Fibroblast of skin of scalp (primary cell): ENCODE measurements at places on chromosomes 7 and 10.
A peak's percentile ranks its signal among the peaks of the same experiment; 100 is the strongest.

DNA sequence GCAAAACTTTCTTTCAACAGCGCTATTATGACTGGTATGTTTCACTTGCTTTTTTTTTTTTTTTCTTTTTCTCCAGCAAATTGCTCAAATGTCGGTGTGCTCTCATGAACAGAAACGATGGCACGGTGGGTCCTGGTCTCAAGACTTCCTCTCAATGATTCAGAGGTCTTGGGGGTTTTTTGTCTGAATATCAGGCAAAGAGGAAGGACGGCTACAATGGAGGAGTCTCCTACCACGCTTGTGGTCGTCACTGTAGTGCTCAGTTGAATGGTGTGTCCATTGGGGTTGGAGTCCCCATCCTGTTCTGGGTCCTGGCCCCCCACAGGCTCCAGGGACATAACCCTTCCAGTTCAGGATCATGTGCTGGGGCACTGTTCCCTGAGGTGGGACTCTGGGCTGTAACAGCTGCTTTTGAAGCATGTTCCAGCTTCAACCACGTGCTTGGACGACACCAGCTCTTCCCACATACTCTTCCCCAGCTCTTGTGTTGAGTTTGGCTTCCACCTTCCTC, 266.7 kb upstream of the KLF6 start:
- no peak for DNase-seq

GRCh38 chr7:155705623-155706360, 61.3 kb downstream of the RBM33 start:
- no peak for DNase-seq

DNA sequence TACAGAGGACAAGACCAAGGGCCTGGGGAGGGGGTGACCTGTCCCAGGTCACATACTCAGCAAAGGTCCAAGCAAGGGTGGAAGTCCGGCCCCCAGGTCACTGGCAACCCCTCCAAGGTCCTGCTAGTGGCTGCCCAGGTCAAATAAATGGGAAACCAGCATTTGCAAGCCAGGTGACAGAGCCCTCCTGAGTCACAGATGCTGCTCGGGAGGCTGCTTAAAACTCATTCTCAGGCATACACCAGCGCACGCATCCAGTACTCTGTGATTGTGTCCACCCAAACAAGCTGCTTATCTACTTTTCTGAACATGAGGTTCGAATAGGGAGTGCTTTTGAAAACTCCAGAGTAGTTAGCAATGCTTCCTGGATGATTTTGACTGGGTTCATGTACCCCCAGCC, 130.6 kb downstream of the TAX1BP1 start:
- no peak for DNase-seq

DNA sequence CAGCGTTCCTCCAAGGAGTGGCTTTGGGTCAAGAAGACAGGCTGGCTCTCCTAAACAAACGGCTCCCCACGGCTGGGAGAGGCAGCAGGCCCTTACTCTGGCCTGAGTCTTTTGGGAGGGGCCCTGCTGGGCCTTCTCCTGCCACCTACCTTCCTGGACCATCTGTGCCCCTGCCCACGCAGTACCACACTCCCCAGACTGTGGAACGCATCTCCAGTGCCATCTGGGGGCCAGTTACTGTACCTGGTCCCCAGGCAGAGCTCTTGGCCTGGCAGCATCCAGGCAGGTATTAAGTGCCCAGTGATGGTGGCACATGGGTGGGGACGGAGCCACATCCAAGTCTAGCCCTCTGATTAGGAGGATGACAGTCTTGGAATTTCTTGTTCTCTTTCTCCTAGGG, 14.4 kb downstream of the ALKBH4 start:
- no peak for DNase-seq

DNA sequence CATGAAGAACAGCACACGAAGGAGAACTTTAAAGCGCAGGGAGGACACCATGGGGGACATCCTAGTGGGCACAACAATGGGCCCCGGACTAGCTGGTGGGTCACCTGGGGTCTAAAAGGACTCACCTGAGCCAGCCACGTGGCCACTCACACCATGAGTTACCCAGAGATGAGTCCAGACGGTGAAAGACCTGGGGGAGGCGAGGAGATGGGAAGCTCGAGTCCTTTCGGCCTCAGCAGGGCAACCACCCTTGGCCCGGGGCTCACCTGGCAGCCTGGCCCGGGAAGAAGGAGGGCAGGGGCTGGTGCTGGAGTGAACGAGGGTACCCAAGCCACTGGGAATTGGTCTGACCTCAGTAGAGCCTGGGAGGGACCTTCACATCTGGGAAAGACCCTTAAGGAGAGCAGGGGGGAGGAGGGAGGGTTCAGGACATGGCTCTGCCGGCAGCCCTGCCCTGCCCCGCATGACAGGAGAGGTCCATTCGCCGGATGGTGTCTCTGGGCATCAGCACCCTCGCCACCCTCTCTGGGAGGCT, 5.7 kb downstream of the GIGYF1 start:
- DNase-seq, result no peak

DNA sequence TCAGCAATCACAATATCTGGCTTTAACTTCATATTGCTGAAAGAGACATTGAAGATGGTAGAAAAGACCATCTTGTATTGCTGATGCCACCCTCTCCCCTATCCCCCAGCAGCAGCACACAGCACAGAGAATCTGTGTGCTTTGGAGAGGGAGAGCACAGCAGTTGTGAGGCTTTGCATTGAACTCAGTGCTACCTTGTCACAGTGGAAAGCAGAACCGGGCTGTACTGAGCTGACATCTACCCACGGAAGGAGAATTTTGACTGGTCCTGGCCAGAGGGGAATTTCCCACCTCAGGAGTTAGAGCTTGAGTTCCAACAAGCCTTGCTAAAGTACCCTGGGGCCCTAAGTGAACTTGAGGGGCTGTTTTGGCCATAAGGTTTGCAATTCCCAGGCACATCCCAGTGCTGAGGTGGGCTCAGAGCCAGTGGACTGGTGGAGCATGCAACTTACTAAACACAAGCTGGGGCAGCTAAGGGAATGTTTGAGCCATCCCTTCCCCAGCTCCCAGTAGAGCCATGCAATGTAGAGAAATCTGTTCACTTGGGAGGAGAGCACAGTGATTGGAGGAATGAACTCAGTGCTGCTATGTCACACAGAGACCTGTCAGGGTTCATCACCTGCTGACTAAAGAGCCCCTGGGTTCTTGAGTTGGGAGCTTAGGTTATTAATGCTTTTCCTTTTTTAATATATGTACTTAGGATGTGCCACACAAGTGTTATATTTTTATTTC, 62.1 kb downstream of the OR13A1 start:
- no peak for DNase-seq

DNA sequence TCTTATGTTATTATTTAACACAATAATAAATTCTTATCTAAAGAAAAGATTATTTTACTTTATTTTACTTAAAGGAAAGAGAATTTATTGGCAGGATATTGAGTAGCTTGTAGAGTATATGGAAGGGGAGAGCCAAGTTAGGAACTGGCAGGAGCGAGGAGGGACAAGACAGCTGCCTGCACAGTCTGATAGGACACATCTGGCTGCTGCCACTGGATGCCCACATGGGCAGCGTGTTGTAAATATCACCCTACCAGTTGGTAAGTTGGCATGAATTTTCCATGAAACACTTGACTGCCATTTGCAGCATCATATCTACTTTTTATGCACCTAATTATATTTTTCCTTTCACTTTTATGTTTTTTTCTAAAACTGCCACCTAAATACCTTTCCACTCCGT, 19.6 kb downstream of the SRI start:
- DNase-seq, result no peak

GRCh38 chr7:142468871-142469665, 211.2 kb upstream of the PRSS58 start:
- no peak for DNase-seq

- DNase-seq, result peak; percentile 71
Observed at GRCh38 chr7:128737867-128738385, 1.2 kb upstream of the CALU start.

DNA sequence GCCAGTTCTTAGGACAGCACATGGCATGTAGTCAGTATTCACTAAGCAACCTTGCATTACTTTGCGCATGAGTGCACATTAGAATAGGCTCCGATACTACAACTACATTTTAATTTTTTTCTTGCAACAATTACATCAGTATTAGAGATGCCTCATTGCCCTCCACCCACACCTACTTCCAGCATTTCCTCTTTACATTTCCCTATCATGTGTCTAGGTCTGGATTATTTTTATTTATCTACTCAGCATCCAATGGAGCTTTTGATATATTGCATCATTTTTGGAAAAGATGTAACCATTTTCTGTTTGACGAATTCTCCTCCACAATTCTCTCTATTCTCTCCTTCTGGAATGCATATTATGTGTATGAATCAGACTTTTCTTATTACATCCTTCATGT, 258.2 kb upstream of the GLI3 start:
- peak; percentile 60 for DNase-seq

GRCh38 chr10:2985729-2986232, 81.6 kb upstream of the PFKP start:
- DNase-seq, result peak; percentile 19

DNA sequence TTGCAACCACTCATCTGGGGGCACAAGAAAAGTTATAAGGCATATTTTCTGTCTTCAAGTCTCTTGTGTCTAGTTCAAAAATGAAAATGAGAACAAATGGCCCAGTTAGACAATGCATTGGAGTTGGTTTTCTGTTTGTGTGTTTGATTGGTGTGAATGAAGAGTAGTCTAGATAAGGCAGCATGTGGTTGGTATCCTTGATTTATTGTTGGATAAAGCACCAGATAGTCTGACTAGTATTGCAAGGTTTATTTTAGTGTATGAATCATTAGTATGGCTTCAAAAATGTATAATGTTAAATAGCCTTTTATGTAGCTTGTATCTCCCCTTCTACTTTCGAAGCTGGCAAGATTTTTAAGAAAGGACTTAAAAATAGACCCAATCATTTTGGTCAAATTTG, 237.3 kb downstream of the CDK14 start:
- DNase-seq, result no peak

DNA sequence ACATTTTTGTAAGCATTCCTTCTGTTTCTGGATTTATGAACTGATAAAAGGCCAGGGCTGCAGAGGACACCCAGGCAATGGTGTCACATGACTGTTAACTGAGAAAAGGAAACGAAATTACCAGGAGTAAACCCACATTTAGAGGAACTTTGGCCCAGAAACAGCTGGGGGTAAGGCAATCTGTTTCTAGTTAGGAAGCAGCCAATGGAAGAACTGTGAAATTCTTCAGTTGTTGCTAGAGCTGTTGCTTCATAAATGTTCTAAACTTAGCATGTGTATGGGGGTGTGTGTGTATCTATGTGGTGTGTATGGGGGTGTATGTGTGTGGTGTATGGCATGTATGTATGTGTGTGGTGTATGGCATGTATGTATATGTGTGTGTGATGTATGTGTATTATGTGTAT, 11.8 kb upstream of the PDCD4 start:
- DNase-seq, result peak; percentile 93

- DNase-seq, result no peak
Observed at GRCh38 chr7:159240962-159241361, 96.3 kb upstream of the VIPR2 start.

DNA sequence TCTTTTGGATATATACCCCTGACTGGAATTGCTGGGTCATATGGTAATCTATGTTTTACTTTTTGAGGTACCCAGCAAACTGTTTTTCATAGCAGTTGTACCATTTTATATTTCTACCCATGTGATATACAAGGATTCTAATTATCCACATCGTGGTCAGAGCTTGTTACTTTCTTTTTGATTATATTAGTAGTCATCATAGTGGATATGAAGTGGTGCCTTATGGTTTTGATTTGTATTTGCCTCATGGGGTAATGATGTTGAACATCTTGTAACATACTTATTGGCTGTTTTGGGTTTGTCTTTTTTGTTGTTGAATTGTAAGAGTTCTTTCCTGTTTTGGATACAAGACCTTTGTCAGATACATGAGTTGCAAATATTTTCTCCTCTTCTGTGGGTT, 51.7 kb downstream of the MAPK8 start:
- DNase-seq, result no peak

- DNase-seq, result no peak
Observed at GRCh38 chr7:106795084-106795876, 69.8 kb upstream of the PIK3CG start.

- DNase-seq, result peak; percentile 33
Observed at GRCh38 chr10:95268438-95268837, 22.4 kb downstream of the PDLIM1 start.

GRCh38 chr10:64093946-64094535, 572.8 kb downstream of the REEP3 start:
- DNase-seq, result peak; percentile 62

GRCh38 chr10:58515291-58515941, 2.7 kb downstream of the BICC1 start:
- DNase-seq, result no peak

GRCh38 chr10:110978204-110978603, 58.8 kb downstream of the SHOC2 start:
- DNase-seq, result peak; percentile 22

- DNase-seq, result no peak
Observed at GRCh38 chr10:132761395-132762060, 24.4 kb downstream of the NKX6-2 start.

DNA sequence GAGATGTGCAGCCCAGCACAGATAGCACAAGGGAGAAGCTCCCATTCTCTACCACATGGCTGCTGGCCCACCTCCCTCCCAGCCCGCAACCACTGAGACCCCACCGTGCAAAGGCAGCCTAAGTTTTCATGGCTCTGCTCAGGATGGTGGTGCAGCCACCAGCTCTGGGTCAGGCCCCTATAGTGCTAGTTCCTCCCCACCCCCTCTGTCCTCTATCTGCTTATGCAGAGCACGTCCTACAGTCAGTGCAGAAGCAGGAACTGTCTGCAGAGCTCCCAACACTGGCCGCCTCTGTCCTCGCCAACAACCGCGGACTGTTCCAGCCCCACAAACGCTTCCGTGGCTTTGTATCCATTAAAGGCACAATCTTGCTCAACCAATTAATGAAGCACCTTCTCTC, 278.9 kb downstream of the GRID1 start:
- DNase-seq, result no peak

DNA sequence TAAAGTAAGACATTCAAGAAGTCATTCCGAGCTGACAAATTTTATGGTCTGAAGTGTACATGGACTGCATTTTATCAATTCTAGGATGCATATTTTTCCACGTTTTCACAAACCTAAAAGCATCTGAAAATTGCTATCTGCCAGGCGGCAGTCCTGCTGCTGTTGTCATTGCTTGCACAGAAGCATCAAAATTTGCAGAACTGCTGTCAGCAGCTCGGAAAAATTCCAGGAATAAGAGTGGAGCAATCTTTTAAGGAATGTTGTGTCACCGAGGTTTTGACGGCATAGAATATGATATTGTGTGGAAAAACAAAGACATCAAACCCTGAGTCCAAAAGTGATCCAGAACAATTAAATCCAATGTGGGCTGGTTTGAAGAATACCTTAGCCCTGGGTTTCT, 61.4 kb downstream of the CHCHD3 start:
- peak; percentile 82 for DNase-seq

DNA sequence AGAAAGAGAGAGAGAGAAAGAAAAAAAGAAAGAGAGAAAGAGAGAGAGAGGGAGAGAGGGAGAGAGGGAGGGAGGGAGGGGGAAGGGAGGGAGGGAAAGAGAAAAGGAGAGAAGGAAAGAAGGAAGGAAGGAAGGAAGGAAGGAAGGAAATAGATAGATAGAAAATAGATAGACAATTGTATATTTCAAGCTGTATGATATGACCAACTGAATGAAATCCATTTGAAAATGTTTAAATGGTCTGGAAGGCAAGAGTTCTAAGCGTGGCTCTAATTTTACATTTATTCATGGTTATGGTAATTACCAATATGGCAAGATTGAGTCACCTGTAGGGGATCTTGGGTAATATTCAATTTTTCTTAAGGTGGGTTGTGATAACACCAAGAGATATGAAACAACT, 24.4 kb upstream of the CTAGE4 start:
- DNase-seq, result no peak
